CD8-positive, alpha-beta memory T cell (primary cell): ENCODE measurements at places on chromosomes 7 and 10.

DNA sequence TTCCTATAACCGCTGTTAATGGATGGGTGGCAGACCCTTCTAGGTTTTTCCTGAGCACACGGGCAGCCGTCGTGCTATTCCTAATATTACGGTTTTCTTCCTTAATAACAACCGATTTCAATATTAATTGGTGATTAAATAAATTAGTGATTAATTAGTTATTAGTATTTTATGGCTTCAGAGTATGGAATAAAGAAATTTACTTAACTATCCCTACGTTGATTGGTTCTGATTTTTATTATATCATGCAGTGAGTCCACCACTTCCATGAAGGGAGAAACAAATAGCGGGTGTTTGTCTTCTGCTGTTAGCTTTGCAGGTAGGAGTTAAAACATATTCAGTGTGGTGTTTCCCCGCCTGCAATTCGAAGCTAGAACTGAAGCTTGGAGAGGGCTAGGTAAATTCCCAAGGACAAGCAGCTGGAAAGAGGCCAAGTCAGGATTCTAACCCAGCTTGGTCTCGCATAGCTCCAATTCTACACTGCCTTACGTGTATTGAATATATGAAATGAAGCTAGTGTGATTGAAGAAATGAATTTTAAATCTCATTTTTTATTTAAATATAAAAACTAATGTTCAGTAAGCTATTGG is 928 bp upstream of the CSTF2T start:
- peaks cover 42% of the 10 kb centered on the region for H3K4me1 ChIP-seq
- DNase-seq = no peak

DNA sequence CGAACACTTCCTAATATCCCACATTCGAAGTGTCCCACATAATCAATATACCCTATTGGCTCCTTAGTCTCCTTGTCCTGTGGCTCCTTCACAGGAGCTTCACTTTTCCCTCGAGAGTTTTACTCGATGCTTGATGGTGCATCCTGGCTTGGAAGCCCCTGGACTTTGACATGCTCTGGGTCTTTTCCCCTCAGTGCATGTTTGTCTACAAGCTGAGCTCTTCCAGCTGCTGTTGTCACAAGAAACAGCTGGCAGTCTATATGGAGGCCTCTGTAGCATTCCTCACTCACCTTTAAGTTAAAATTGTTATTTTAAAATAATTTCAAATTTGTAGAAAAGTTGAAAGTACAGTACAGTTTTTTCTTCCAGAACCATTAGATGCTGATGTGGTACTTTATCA is 27.1 kb downstream of the ST7 start:
- H3K4me3 ChIP-seq = no peak overlapping the region
- no peaks in the 10 kb centered on the region for H3K27me3 ChIP-seq
- no peaks in the 10 kb centered on the region for H3K36me3 ChIP-seq
- no peaks in the 10 kb centered on the region for H3K4me1 ChIP-seq
- no peak overlapping the region for H3K27ac ChIP-seq
- DNase-seq = no peak

- no peaks in the 10 kb centered on the region for H3K4me1 ChIP-seq
- no peaks in the 10 kb centered on the region for H3K27me3 ChIP-seq
- no peak for DNase-seq
- H3K36me3 ChIP-seq = no peaks in the 10 kb centered on the region
- H3K4me3 ChIP-seq = no peak overlapping the region
Observed at GRCh38 chr10:122702275-122702674, 2.6 kb upstream of the C10orf120 start.

DNA sequence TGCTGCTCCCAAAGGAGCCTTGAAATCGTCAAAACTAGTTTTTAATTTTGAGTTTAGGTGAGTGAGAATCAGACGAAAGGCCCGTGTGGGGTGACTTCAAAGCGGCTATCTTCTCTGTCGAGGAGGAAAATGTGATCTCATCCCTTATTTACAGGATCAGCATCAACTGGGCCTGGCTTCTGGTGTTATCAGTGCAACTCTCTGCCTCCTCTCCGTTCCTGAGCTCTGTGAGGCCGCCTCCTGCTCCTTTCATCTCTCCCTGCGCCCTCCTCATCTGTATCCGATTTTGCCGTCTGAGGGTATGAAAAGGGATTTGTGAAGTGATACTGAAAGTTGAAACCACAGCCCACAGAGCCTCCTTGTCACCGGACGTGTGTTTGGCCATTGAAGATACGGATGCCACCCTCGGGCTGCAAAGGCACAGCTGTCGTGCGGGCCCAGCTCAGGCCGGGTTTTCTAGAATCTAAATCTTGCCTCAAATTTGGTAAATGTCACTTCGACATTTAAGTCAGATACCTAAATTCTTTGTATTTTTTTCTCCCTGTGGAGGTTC is 408.7 kb upstream of the ADARB2 start:
- H3K36me3 ChIP-seq = no peaks in the 10 kb centered on the region
- no peaks in the 10 kb centered on the region for H3K27me3 ChIP-seq
- H3K27ac ChIP-seq = no peak overlapping the region
- H3K4me1 ChIP-seq = no peaks in the 10 kb centered on the region
- no peak overlapping the region for H3K4me3 ChIP-seq

- H3K27me3 ChIP-seq = no peaks in the 10 kb centered on the region
- H3K27ac ChIP-seq = no peak overlapping the region
- no peaks in the 10 kb centered on the region for H3K36me3 ChIP-seq
- DNase-seq = no peak
- no peaks in the 10 kb centered on the region for H3K4me1 ChIP-seq
Observed at GRCh38 chr10:116164291-116164690, 108.7 kb downstream of the GFRA1 start.

DNA sequence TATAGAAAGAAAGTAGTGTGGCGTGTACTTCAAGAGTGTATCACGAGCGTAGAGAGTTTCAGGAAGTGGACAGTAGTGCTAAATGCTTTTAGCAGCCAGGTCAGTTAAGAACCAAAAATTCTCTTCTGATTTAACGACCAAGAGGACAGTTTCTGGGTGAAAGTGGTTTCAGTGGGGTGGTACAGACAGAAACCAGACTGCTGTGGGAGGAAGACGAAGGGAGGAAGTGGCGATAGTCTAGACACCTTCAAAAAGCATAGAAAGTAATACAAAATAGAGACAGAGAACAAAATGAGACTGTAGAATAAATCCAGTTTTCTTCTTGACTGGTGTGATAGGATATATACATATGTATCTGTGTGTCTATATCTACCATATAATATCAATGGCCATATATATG is 93.5 kb downstream of the MBL2 start:
- no peaks in the 10 kb centered on the region for H3K4me1 ChIP-seq
- no peak overlapping the region for H3K27ac ChIP-seq
- H3K27me3 ChIP-seq = no peaks in the 10 kb centered on the region
- no peak overlapping the region for H3K4me3 ChIP-seq

DNA sequence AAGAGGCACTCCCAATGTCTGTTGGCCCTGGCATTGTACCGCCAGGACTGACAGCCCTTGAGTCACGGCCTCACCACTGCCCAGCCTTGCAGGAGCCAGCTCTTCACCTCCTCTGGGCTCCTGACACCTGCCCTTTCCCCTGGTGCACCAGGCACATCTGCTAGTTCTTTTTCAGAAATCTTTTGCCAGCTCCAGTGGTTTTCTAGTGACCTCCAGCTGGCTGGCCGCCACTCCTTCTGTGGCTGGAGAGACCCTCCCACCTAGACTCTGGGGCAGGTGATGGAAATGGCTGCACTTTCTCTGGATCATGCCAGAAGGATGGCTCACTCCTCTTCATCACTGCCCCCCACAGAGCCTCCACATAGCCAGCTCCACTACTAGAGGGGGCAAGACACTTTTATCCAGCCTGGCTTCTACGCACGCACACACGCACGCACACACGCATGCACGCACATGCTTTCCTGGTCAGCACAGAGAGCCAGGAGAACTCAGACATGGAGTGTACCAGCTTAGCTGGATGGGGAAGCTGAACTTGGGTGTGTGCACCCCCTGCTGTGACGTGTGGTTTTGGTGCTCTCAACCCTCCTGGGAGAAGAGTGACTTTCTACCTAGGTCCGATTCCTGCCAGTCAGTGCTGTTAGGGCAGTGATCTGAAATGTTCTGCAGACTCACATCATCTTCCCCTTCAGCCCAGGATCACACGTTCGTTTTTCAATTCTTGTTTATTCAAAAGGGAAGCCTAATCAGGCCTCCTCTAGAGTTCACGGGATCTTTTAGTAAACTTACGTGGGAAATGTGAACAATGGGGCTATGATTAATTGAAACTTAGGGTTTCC is 222.0 kb downstream of the PRPF18 start:
- DNase-seq = no peak
- no peak overlapping the region for H3K4me3 ChIP-seq
- no peak overlapping the region for H3K27ac ChIP-seq
- peaks cover 5% of the 10 kb centered on the region for H3K4me1 ChIP-seq
- H3K36me3 ChIP-seq = no peaks in the 10 kb centered on the region

GRCh38 chr10:28459453-28460144 is 73.3 kb upstream of the WAC start:
- DNase-seq = no peak
- H3K4me1 ChIP-seq = no peaks in the 10 kb centered on the region
- H3K4me3 ChIP-seq = no peak overlapping the region
- no peaks in the 10 kb centered on the region for H3K27me3 ChIP-seq

- H3K4me3 ChIP-seq = no peak overlapping the region
- H3K4me1 ChIP-seq = no peaks in the 10 kb centered on the region
- H3K27me3 ChIP-seq = no peaks in the 10 kb centered on the region
- no peak for DNase-seq
Observed at GRCh38 chr10:21196822-21197395, 299.8 kb upstream of the NEBL start.

GRCh38 chr7:130228840-130229502 is 21.3 kb downstream of the SSMEM1 start:
- H3K27ac ChIP-seq = no peak overlapping the region
- no peaks in the 10 kb centered on the region for H3K36me3 ChIP-seq
- H3K27me3 ChIP-seq = no peaks in the 10 kb centered on the region
- H3K4me3 ChIP-seq = no peak overlapping the region

DNA sequence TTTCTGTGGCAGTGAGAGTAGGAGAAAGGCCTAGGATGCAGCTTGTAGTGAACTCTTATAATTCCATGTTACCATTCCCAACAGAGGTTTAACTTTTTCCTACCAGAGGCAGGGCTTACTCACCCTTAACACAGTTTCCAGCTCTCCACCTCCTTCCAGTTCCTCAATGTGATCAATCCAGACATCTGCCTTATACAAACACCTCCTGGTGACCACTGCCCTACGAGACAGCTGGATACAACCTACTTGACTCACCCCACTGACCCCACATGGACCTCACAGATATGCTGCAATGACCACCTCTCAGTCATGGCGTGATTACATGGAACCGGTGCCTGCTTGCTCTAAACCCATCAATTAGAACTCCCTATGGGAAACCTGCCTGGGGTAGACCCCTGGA is 326.5 kb downstream of the TNS3 start:
- H3K4me3 ChIP-seq = no peak overlapping the region
- H3K27ac ChIP-seq = no peak overlapping the region

DNA sequence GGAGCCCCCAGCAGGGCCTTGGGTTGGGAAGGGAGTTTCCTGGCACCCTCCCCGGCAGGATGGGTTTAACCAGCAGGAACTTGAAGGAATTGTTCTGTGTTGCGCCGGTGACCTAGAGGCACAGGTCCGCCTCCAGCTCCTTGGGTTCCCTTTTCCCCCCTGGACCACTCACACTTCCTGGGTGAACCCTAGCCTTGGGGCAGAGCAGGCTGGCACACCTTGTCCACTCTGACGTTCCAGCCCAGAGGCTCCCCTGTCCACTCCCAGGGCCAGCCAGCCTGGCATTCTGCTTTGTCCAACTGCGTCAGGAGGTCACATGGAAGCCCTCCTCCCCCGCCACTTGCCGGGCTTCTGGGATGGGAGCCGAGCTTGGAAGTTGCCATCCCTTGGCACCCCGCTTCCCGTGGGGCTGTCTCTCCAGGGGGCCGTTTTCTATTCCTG is 25.8 kb downstream of the TMEM120A start:
- no peaks in the 10 kb centered on the region for H3K4me1 ChIP-seq
- no peak overlapping the region for H3K4me3 ChIP-seq
- H3K36me3 ChIP-seq = no peaks in the 10 kb centered on the region

GRCh38 chr7:137096607-137097006 is 228.2 kb downstream of the CHRM2 start:
- no peak for DNase-seq
- no peak overlapping the region for H3K27ac ChIP-seq
- no peaks in the 10 kb centered on the region for H3K36me3 ChIP-seq
- H3K27me3 ChIP-seq = no peaks in the 10 kb centered on the region
- no peak overlapping the region for H3K4me3 ChIP-seq

GRCh38 chr7:23268746-23269145 is 22.2 kb downstream of the GPNMB start:
- H3K4me1 ChIP-seq = no peaks in the 10 kb centered on the region
- DNase-seq = no peak
- H3K27me3 ChIP-seq = no peaks in the 10 kb centered on the region
- no peak overlapping the region for H3K4me3 ChIP-seq
- no peaks in the 10 kb centered on the region for H3K36me3 ChIP-seq
- H3K27ac ChIP-seq = no peak overlapping the region

DNA sequence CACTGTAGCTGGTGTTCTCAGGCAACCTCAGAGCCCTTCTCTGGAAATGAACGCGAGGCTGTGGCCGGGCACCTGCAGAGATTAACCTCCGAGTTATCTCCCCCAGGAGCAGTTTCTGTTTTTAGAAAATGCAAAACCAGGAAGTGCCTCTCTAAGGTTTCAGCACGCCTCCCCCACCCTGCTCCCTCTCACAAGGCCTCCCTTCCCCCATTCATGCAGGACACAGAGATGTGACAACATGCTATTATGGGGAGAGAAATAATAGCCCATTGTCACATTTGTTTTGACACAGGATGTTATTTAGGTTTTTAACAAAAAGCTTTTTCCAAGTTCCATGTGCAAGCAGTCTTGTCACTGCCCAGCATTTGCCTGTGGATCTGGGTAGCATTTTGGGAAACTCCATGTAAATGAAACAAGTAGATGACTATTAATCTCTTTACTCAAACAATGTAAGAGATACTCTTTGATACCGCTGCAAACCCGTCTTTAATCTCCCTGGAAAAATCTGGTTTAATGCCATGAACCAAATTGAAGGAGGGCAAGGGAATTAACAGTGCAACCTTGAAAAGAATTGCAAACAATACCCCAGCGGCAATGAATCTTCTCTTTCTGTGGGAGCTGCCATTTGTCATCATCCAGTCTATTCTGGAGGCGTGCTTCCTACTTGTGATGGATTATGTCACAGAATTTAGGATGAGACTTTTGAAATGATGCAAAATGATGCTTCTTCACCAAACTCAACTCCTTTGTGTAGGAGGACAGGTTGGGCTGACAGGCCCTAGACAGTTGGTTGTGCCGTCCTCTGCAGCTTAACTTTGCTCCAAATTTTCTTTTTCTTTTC is 86.5 kb upstream of the NMT2 start:
- DNase-seq = no peak
- peak overlapping the region; percentile 85 for H3K4me3 ChIP-seq
- H3K4me1 ChIP-seq = peaks cover 23% of the 10 kb centered on the region
- H3K36me3 ChIP-seq = no peaks in the 10 kb centered on the region
- H3K27me3 ChIP-seq = no peaks in the 10 kb centered on the region

- no peaks in the 10 kb centered on the region for H3K4me1 ChIP-seq
- no peaks in the 10 kb centered on the region for H3K27me3 ChIP-seq
- no peak overlapping the region for H3K27ac ChIP-seq
Observed at GRCh38 chr7:22972207-22972606, 41.7 kb downstream of the HYCC1 start.

- H3K4me1 ChIP-seq = no peaks in the 10 kb centered on the region
- H3K4me3 ChIP-seq = no peak overlapping the region
- H3K27ac ChIP-seq = no peak overlapping the region
- no peaks in the 10 kb centered on the region for H3K27me3 ChIP-seq
- DNase-seq = no peak
Observed at GRCh38 chr7:79319369-79319768, 134.1 kb downstream of the MAGI2 start.

- no peak overlapping the region for H3K27ac ChIP-seq
- DNase-seq = no peak
- H3K4me3 ChIP-seq = no peak overlapping the region
Observed at GRCh38 chr7:1922071-1922869, 252.2 kb downstream of the ELFN1 start.
